ENCODE measurements at places on chromosomes 1 and 21.

DNA sequence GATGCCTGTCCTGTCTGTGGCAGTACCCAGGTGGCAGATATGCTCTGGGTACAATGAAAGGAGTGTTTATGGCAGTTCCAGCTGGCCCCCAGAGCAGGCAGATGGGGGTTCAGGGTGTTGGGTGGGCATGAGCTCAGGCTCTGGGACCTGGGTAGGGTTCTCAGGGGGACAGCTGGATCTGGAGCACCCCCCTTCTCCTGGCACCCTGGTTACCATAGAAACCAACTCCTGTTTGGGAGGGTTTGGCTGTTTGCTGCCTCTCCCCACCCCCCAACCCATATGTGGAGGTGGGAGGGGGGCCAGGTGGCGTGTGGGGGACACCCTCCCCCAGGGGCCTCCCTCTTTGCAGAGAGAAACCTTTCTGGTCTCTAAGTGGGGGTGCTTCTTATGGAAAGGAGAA lies 7.1 kb downstream of the FOXO6 start:
- peak; percentile 33 for DNase-seq

DNA sequence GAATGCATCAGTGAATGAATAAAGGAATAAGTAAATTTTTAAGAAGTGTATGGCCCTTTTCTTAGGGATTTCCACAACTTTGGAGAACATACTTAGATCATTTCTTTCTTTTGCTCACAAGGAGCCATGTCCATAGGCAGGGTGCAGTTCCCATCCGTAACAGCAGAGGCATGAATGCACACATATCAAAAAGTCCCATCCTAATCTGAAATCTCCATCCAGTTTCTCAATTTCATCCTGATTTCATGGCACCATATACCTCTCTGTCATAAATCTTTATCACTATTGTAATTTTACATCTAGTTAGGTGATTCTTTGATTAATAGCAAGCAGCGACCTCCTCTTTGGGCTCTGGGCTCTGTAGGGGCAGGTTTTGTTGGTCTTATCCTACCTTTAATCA lies 359.2 kb downstream of the RRAGC start:
- DNase-seq: no peak

- no peak for DNase-seq
Measured at GRCh38 chr1:111221633-111222291, 5.8 kb upstream of the CHI3L2 start.

- DNase-seq: peak; percentile 14
Measured at GRCh38 chr1:220748936-220749335, 814 bp downstream of the MTARC2 start.

- DNase-seq: peak; percentile 24
Measured at GRCh38 chr1:2971609-2972008, 49.7 kb upstream of the ACTRT2 start.

DNA sequence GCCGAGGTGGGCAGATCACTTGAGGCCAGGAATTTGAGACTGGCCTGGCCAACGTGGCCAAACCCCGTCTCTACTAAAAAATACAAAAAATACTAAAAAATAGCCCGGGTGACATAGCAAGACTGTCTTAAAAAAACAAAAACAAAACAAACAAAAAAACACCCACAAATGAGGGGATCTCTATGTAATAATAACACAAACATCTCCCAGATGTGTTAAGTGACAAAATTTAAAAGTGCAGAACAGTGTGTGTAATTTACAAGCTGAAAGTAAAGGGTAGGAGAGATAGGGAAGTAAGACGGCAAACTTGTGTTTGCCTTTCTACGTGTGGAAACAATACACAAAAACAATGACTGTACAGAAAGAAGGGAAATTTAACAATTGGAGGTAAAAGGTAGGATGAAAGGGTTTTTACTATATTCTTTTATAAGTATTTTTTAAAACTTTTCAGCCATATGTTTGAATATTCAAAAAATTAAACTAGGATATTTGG lies 36.3 kb downstream of the ARID4B start:
- no peak for DNase-seq

- no peak for DNase-seq
Measured at GRCh38 chr1:213998785-213999184, 11.0 kb downstream of the PROX1 start.

DNA sequence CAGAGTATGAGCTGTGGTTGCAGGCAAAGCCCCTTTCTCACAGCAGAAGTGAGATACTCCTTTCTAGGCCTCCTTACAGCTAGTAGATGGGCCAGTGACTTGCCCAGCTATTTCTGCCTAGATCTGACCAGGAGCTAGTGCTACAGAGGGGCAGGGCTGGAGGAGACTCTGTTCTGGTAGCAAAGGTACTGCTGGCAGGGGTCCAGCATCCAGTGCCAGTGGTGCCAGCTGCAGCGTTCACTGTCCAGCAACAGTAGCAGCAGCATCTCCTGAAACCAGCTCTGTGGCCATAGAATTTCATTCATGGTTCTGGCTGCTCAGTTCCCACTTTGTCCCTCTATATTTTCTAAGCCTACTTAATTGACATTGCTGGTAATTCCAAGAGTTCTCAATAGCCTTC lies 62.5 kb upstream of the CNN3 start:
- DNase-seq: peak; percentile 66

GRCh38 chr1:82819234-82819633 lies 1018.5 kb downstream of the ADGRL2 start:
- no peak for DNase-seq

DNA sequence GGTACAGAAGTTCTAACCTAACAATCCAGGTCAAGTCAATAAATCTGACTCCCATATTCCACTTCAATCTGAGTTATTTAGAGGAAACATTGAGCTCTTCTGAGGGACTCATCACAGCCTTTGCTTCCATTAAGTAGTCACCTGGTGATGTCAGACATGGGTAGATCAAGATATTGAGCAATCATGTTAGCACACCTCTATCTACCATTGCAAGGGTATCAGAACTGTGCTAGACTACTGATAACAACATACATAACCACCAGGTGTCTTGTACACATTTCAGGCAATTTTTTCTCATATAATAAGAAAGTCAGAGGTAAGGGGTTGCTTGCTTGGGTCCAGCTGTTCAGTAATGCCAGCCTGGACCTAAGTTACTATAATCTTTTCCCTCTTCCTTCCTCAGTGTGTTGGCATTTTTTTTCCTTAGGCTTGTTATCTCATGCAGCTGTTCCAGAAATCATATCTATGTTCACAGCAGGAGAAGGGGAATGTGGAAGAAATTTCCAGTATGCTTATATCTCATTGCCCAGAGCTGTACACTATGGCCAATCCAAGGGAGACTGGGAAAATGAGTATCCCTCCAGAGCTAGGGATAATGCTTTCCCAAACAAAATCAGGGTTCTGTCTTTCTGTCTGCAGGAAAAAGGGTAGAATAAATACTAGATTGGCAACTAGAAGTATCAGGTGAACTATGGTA lies 52.3 kb downstream of the GRIK1 start:
- DNase-seq: no peak

DNA sequence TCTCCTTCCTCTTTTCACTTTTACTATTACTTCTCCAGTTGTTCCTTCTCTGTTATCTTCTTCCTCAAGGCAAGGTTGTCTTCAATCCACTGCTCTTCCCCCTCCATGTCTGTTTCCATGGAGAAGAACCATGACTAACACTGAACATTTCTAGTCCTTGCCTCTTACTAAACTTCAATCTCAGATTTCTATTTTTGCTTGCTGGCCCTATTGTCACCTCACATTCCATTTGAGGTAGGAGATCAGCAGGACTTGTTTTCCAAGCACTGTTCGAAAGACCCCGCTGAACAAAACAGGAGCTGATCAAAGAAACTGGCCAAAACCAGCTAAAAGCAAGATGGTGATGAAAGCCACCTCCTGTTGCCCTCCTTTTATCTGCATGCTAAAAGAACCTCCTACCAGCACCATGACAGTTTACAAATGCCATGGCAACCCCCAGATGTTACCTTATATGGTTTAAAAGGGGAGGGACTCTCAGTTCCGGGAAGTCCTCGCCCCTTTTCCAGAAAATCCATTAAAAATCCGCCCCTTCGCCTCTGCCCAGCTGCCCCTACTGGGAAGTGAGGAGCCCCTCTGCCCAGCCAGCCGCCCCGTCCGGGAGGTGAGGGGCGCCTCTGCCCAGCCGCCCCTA lies 22.6 kb downstream of the GON4L start:
- no peak for DNase-seq

- DNase-seq: peak; percentile 74
Measured at GRCh38 chr1:40948741-40949443, 30.6 kb upstream of the CTPS1 start.

- no peak for DNase-seq
Measured at GRCh38 chr1:150472601-150473200, 14.5 kb upstream of the TARS2 start.
